ENCODE measurements at places on chromosomes 2 and 18.

- no peak for DNase-seq
Measured at GRCh38 chr18:25176518-25177042, 175.4 kb downstream of the ZNF521 start.

- DNase-seq: no peak
Measured at GRCh38 chr18:64405161-64405560, 256.3 kb upstream of the LINC00305 start.

- no peak for DNase-seq
Measured at GRCh38 chr2:100731535-100731981, 88.4 kb upstream of the NPAS2 start.

DNA sequence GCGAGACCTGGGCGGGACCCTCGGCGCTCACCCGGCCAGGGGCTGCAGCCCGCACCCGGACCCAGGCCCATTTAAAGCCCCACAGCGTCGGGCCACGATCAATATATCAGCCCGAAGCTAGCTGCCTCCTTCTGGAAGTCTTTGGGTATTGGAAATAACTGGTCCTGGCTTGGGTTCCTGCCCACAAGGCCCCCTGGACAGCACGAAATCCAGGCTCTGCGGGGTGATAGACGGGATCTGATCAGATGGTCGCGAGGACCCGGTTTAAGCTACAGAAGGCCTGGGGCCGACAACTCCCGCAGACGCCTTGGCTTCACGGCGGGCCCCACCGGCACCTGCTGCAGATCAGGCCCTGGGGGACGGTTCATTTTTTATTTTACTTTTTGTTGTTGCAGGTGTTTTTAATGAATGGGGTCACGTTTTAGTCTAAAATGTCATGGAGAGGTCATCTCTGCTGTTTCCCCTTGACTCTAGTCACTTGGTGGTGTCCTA, 362 bp upstream of the PSTPIP2 start:
- DNase-seq: no peak

DNA sequence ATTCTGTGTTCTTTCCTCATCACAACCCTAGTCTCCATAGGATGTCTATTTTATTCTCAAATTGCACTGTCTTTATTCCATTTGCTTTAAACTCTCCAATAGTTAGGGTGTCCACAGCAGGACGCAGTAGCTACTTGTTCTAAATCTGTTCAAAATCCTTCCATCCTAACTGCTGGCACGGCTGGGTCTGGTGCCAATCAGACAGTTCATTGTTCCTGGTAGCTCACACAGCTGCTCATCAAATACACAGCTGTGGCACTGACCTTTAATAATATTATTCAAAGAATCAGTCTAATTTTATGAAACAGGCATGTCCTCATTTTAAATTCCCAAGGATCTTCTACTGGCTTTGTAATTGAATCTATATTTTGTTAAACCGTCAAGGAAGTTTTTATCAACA, 59.7 kb upstream of the TMEFF2 start:
- DNase-seq: no peak

DNA sequence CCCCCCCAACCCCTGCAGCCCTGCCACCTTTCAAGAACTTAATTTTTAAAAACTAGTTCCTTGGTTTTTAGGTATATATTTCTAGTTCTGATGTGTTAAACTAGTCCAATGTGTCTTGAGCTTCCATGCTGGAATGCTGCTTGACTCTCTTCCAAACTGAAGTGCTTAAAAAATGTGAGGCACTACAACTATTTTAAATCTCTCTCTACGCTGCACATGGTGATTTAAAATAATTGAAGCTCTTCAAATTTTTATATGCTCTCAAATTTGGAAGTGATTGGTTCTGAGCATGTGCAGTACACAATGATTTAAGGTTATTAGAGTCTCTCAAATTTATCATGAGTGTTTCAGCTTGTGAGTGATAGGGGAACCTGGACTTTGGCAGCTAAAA, 192.6 kb upstream of the ZEB2 start:
- DNase-seq: no peak

- DNase-seq: no peak
Measured at GRCh38 chr18:59733421-59733820, 36.2 kb upstream of the CCBE1 start.

DNA sequence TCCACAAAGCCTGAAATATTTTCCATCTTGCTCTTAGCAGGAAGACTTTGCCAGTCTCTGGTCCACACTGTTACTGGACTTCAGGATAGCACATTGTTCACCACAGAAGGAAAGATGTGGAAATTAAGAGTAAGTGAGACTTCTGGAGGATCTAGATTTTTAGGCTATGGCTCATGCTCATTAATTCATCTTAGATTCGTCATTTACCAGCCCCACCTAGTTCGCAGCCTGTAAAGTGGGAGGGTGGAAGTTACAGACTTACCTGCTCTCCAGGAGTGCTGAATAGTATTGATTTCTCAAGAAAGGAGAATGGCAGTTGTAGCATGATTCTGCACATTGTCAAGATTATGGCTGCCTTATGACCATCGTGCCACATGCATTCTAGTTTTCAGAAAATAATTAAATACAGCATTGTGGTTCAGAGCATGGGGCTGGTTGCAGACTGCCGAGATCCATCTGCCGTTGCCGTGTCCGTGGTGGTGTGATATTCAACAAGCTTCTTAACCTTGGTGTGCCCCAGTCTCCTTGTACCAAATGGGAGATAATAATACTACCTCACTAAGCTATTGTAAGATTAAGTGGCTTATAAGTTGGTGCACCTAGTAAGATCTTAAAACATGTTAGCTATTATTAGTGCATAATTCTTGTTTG, 56.8 kb downstream of the RNF144A start:
- no peak for DNase-seq

GRCh38 chr2:222945887-222946286, 85.1 kb downstream of the ACSL3 start:
- DNase-seq: no peak

All from breast epithelium (tissue), 4 donors.